ENCODE measurements at places on chromosomes 4 and X. TPM values are rescaled to one million over a fixed set of nuclear protein-coding genes. Genes with fewer than 3 reads are reported as not detected.

GRCh38 chr4:101075536-101075935 lies 271.8 kb downstream of the PPP3CA start:
- H3K36me3 ChIP-seq = no peaks in the 10 kb centered on the region
- H3K27me3 ChIP-seq = no peaks in the 10 kb centered on the region
- DNase-seq = no peak
- H3K4me1 ChIP-seq = no peaks in the 10 kb centered on the region
- H3K4me3 ChIP-seq = no peak overlapping the region

- no peak overlapping the region for H3K4me3 ChIP-seq
- peaks cover 2% of the 10 kb centered on the region for H3K4me1 ChIP-seq
- no peaks in the 10 kb centered on the region for H3K36me3 ChIP-seq
- no peak overlapping the region for H3K27ac ChIP-seq
- no peak for DNase-seq
Observed at GRCh38 chr4:185429660-185430059, 3.9 kb upstream of the UFSP2 start.

DNA sequence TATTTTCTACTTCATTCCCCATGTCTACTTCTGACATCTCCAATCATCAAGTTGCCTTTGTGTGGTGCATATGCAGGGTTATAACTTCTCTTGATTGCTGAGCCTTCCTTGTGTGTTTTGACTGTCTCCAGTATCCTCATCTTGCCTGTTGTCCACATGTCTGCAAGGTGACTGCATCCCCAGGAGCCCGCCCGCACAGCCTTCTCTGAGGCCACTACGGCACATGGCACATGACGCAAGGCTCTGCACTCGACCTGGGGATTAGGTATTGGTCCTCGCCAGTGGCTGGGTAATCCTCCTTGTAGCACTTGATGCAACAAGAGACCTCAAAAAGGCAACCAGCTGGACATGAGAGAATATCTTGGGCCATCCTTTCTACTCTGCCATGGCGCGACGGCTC lies 122.6 kb downstream of the SORBS2 start:
- peaks cover 4% of the 10 kb centered on the region for H3K4me1 ChIP-seq
- DNase-seq = no peak
- H3K27ac ChIP-seq = no peak overlapping the region

Gene TEX13A
- total RNA-seq = not detected

DNA sequence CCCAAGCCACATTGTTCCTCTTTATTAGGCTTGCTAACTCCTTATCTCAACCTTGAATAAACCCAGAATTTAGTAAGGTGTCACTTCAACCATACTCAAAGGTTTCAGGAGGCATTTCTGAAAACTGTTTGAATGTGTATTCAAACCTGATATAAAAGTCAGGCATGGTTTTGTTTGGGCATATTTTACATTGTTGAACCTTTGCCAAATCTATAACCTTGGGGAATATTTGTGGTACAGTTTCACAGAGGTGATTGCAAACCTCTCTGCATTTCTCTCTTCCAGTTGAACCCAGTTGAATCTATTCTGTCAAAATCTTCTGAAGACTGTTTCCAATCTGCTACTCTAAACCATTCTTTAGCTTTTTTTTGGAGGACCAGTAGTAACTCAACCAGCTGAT lies 409.0 kb downstream of the TECRL start:
- no peaks in the 10 kb centered on the region for H3K27me3 ChIP-seq
- no peaks in the 10 kb centered on the region for H3K4me1 ChIP-seq
- H3K36me3 ChIP-seq = no peaks in the 10 kb centered on the region
- DNase-seq = no peak

Gene SYTL4
- 12.6 TPM for total RNA-seq

Gene C4orf54
- 1.3 TPM for total RNA-seq

Measured in aorta (tissue), 5 donors.